HT-29 (cell line): ENCODE measurements at places on chromosomes 4 and X.

DNA sequence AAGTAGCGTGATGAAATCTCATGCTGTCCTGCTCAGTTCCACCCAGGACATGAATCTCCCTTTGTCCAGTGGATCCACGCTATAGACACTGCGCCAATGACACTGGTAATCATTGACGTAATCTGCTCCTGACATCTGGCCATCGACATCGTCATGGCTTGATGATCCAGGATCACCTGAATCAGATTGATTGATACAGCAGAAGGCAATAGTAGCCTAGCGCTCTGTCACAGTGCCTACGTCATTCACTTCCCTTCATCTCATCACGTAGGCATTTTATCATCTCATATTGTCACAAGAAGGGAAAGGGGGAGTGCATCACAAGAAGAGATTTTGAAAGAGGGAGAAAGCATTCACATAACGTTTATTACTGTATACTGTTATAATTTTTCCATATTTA lies 68.8 kb downstream of the STK32B start:
- no peak for DNase-seq

DNA sequence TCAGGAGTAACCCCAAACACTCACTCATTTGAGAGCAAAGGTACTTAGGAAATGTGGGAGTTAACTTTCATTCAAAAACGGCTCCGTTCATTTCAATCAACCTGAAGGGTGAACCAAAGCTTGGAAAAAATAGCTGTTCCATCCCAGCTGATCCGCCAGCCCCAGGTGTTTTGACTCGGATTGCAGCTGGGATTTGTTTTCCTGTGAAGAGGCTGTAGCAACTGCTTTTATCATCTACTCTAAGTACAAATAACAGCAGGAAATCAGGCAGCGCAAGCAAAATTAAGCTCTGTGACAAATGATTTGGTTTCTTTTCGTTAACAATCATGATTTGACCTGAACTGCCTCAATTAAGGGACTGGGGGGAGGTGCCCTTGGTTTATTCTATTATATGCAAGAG lies 154.7 kb downstream of the BEND2 start:
- DNase-seq = no peak

DNA sequence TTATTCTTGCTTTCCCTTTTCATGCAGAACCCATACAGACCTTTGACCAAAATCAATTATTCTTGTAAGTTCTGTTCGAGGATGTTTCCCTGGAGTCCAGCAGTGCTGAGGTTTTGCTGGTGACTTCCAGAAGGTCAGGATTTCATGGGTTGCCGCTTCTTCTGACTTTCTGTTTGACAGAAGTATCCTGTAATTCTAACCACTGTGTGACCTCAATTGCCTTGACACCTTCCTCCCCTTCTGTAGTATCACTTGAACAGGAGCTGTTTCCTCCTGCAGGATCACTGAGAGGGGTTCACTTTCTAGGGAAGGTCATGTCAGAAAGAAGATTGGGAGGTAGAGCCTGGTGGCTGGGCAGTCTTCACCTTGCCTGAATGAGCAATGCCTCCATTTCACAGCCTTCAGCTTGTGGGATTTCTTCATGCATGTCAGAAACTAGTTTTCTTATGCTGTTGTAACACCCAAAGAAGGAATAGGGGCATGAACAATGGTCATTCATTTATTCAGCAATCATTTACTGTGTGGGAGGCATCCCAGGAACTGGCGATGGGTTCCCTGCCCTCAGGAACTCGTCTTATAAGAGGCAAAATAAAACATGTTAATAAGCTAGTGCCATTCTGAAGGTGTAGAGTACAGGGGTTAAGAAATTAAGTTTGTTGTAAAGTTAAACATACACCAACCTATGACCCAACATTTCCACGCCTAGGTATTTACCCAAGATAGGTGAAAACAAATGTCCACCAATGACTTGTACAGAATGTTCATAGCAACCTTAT lies 205.9 kb downstream of the SOWAHB start:
- peak; percentile 31 for DNase-seq

DNA sequence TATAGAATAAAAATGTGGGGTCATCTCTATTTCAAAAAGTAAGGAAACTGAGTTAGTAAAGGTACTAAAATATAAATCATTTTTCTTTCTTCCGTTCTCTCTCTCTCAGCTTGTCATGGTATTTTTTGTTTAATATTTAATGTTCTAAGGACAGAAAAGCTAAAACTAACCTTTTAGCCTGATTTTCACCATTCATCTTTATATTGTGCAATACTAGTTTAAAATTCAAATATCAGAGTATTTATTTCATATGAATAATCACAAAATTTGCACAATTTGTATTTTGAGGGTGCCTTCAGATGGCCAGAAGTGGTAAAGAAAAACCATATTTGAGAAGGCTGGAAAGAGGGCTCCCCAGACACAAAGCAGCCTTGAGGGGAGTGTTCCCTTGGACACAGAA lies 197.6 kb upstream of the AR start:
- DNase-seq = no peak

DNA sequence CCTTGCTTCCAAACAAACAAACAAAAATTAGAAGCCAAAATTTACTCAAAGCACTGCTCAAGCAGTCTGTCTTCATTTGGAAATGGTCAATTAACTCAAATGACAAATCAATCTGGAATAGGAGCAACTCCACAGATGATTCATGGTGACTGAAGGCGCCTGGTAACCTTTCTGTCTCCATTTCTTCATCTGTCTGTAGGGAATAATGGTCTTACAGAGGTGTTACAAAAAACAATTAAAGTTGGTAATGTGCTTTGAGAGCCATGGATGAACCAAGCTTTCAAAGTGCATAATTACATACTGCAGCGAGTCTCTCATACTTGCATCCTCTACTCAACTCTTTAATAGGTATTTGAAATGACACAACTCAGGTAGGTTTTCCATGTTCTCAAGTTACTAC lies 38.3 kb upstream of the STAG2 start:
- DNase-seq = no peak

DNA sequence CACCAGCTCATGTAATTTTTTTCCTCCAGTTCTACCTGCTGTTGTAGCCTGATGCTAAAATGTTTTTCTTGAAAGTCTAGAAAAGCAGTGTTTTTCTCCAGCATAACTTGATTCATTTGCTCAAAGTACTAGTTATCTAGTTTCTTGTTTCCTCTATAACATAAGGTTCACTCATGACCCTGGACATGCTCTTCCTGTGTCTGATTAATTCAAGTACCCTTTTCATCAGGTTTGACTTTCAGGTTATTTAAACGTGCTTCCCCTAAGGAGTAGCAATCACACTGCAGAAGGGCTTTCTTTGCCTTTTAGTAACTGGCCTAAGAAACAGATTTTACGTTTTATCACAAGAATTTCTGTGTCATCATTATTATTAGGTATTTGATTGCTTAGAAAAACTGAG lies 66.8 kb upstream of the EGFL6 start:
- DNase-seq = no peak

DNA sequence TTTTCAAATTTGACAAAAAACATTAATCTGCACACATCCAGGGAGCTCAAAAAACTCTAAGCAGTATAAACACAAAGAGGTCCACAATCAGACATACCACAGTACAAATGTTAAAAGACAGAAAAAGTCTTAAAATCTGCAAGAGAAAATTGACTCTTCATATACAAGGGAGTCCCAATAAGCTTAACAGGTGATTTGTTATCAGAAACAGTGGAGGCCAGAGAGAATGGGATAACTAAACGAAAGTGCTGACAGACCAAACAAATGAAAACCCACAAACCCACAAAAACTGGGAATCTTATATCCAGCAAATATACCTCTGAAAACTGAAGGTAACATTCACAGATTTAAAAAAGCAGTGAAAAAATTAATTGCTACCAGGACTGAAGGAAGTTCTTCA lies 182.0 kb upstream of the PAQR3 start:
- DNase-seq = no peak

DNA sequence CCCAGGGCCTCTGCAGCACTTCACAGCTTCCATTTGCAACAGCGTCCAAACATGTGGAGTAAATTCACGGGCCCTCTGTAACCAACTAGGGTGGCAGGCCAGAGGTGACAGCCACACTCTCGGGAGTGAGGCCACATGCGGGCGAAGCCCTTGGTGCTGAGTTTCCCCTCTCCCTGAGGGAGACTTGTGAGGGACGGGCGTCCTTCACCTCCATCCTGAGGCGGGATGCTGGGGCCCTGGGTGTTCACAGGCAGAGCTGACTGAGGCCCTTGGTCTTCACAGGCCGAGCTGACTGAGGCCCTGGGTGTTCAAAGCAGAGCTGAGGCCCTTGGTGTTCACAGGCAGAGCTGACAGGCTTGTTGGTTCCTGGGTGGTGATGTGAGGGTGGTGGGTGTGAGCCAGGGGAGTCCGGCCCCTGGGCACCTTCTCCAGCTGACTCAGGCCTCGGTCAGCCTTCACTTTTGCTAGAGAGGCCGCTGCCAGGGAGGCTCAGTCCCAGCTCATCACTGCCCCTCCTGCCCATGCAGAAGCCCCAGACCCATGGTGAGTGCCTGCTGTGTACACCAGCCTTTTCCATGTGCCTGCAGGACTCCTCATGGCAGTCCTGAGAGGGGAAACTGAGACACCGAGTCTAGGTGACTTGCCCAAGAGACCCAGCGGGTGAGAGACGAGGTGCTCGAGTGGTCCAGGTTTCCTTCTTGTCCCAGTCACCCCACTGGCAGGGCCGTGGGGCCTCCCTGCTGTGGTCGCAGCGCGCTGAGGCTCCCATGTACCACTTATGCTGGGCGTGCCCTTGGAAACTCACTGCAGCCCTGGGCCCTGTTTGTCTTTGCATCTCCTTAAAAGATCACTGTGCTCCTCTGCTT lies 8.5 kb downstream of the WFS1 start:
- no peak for DNase-seq

GRCh38 chrX:95332530-95332929 lies 1352.1 kb upstream of the DIAPH2 start:
- DNase-seq = no peak

- DNase-seq = no peak
Observed at GRCh38 chr4:173218411-173219125, 50.0 kb downstream of the GALNT7 start.

- no peak for DNase-seq
Observed at GRCh38 chr4:147524601-147525000, 43.7 kb downstream of the EDNRA start.
